Smooth muscle cell of trachea (primary cell): ENCODE measurements at places on chromosomes 1 and 21. TPM values are rescaled to one million over a fixed set of nuclear protein-coding genes. Genes with fewer than 3 reads are reported as not detected.

Gene AXDND1
- 0.17 and 0.29 TPM in 2 replicates for total RNA-seq

Gene RNPEP
- total RNA-seq, result 69.1 and 122 TPM in 2 replicates

Gene TMEM269
- 0.15 and 0.17 TPM in 2 replicates for total RNA-seq

Gene MFSD2A
- 0.58 and 4.1 TPM in 2 replicates for total RNA-seq

Gene UBE2Q1
- total RNA-seq, result 20.9 and 30.1 TPM in 2 replicates

Gene LRRC39
- total RNA-seq, result 0.33 and 0.73 TPM in 2 replicates

Gene EFNA1
- 0.17 and 0.44 TPM in 2 replicates for total RNA-seq

Gene KCNJ15
- 0.58 and 1.7 TPM in 2 replicates for total RNA-seq

Gene MXRA8
- total RNA-seq, result 534 and 638 TPM in 2 replicates

Gene KCNN3
- total RNA-seq, result under 0.01 TPM in 2 replicates

Gene NR1I3
- total RNA-seq, result not detected in 2 replicates

Gene UBE2U
- total RNA-seq, result not detected in 2 replicates

Gene DFFB
- total RNA-seq, result 10.1 and 13.5 TPM in 2 replicates

Gene ESRRG
- 0.17 and 0.29 TPM in 2 replicates for total RNA-seq

Gene NEK2
- 1.5 and 47.1 TPM in 2 replicates for total RNA-seq

Gene C1orf87
- 0.15 TPM in 1 of 2 replicates, not detected in the other for total RNA-seq

Gene DDAH1
- 31.3 and 31.4 TPM in 2 replicates for total RNA-seq

Gene NCAM2
- total RNA-seq, result 9.3 and 14.8 TPM in 2 replicates

Gene CHRNB2
- under 0.01 TPM in 1 of 2 replicates, not detected in the other for total RNA-seq

Gene FAM131C
- 0.15 and 0.50 TPM in 2 replicates for total RNA-seq

Gene CHRM3
- under 0.01 TPM in 2 replicates for total RNA-seq

Gene CFAP74
- total RNA-seq, result not detected in 2 replicates

Gene S100A7
- total RNA-seq, result not detected in 2 replicates

Gene CACNA1S
- not detected in 2 replicates for total RNA-seq

Gene SORT1
- 8.9 and 9.6 TPM in 2 replicates for total RNA-seq

Gene RHBDL2
- 0.73 and 0.83 TPM in 2 replicates for total RNA-seq

Gene PRR9
- not detected in 2 replicates for total RNA-seq

Gene IGSF5
- total RNA-seq, result not detected in 2 replicates

Gene KIF21B
- under 0.01 TPM in 2 replicates for total RNA-seq

Gene AKNAD1
- total RNA-seq, result not detected in 2 replicates

Gene DNAI4
- total RNA-seq, result 5.4 and 7.8 TPM in 2 replicates

Gene KAZN
- 3.3 and 7.3 TPM in 2 replicates for total RNA-seq

Gene TSSK3
- total RNA-seq, result 1.0 and 1.3 TPM in 2 replicates

Gene HRNR
- not detected in 2 replicates for total RNA-seq

Gene ASTN1
- under 0.01 and 0.17 TPM in 2 replicates for total RNA-seq

Gene NBPF4
- total RNA-seq, result not detected in 2 replicates

Gene MCOLN3
- 5.8 and 6.1 TPM in 2 replicates for total RNA-seq

Gene OLFM3
- not detected in 2 replicates for total RNA-seq
